ENCODE measurements at places on chromosomes 11 and 22.

DNA sequence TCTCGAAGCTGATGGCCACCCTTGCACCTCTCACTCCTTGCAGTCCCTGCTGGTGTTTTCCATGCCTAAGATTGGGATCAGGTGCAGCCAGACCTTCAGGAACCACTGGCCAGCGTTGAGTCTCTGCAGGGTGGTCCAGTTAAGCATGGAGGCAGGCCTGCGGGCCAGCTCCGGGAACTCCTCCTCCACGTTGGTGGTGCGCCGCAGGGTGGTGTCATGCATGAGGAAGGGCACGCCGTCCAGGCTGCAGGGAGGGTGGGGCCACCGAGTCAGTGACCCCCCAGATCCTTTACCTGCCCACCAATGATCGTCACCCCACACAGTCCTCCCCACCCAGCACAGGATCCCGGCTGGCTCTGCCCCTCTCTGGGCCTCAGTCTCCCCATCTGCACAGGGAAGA, 10.0 kb upstream of the KLHL35 start:
- DNase-seq = no peak

- DNase-seq = no peak
Measured at GRCh38 chr22:21669026-21669425, 3.2 kb downstream of the PPIL2 start.

DNA sequence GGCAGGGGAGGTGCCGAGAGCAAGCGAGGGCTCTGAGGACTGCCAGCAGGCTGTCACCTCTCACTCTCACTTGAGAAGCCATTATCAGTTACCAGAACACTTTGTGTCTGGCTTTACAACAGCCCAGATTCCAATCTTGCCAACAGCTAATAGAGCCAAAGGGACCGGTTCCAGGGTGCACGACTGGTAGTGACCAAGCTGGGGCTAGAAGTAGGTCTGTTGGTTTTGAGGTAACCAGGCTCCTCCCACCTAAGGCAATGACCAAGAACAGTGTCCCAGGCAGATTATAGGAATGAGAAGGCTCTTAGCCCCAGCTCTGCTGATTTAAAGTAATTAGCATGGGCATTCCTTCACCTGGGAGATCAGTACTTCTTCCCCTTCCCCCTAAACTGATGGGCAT, 7.2 kb upstream of the IL10RA start:
- no peak for DNase-seq

DNA sequence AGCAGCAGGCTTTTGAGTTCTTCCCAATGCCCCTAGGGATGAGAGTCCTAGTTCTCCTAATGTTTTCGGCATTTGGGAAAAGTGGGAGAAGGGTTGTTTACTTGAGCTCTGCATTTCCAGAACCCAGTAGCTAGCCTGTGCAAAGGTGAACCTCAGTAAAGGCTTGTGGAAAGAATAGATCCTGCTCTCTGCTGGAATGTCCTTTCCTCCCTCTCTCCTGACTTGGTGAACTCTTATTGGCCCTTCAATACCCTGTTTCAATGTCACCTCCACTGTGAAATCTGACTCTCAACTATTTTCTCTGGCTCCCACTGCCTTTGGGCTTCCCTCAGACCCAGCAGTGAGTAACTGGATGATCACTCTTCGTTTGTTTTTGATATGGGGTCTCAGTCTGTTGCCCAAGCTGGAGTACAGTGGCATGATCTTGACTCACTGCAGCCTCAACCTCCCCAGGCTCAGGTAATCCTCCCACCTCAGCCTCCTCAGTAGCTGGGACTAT, 2.4 kb upstream of the UVRAG start:
- no peak for DNase-seq

DNA sequence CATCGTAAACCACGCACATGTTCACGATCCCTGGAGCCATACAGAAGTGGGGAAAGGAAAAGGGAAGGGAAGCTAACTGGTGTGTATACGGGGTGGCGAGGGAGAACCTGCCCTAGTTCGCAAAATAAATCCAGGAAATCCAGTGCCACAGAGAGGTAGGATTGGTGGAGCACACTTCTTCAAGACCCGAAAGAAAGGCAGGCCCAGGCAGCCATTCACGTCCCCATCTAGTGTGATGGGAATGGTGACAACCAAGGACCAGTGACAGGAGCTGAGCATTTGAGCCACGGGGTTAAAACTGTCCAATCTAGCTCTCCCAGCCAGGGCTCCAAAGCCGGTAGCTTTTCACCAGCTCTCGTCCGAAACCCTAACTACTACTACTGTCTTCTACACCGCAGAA, 53.7 kb downstream of the IGSF9B start:
- DNase-seq = no peak

GRCh38 chr11:3123761-3124733, 41.1 kb downstream of the OSBPL5 start:
- no peak for DNase-seq

GRCh38 chr22:32817137-32817730, 15.7 kb downstream of the TIMP3 start:
- DNase-seq = no peak

GRCh38 chr22:46969961-46970360, 207.5 kb downstream of the TBC1D22A start:
- DNase-seq = no peak

DNA sequence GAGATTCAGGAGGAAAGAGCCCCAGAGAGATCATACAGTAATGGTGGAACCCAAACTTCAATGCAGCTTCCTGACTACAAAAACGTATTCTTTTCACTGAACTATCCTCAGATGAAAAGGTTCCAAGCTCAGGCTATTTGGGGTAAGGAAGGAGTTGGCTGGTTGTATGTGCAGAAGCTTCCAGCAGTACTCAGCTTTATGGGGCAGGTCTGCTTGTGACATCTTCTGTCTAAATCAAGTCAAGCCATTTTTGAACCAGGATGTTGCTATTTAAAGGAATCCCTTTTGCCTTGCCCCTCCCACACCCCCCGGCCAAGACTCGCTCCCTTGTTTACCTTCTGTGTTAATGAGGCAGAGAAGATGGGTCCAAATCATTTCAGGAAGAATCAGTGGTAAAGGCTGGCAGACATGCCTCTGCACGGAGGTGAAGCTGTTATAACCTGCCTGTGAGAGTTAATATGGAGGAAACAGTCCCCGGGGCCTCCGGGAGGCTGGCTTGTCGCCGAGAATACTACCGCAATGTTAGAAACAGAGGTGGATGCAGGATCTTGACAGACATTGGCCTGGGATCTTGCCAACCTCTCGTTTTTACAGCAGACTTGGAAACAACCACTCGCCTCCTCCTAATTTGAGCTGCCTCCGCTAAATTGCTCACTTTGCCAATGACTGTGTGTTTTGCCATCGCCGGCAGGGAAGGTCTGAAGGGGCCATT, 45.4 kb downstream of the TIMP3 start:
- no peak for DNase-seq

GRCh38 chr11:19848219-19848618, 135.6 kb downstream of the NAV2 start:
- no peak for DNase-seq

- DNase-seq = no peak
Measured at GRCh38 chr22:23836281-23836680, 2.5 kb downstream of the DERL3 start.

DNA sequence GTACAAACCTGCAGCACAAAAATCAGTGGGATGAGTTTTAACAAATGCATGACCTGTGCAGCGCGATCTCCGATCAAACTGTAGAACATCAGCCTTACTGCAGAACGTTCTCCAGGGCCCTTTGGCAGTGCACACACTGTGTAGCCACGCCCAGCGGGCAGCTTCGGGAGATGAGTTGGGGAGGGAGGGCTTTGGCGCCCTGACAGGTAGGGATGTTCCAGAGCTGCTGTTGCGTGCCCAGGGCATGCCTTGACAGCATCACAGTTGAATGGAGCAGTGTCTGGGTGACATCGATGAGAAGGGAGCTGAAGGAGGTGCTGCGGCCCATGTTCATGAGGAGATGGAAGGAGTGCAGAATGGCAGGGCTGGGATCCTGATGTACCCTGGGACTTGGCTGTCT, 80.2 kb downstream of the TBC1D22A start:
- DNase-seq = no peak

- no peak for DNase-seq
Measured at GRCh38 chr11:122671400-122671891, 15.9 kb downstream of the UBASH3B start.

- no peak for DNase-seq
Measured at GRCh38 chr11:31779374-31779791, 31.7 kb downstream of the PAX6 start.

- DNase-seq = no peak
Measured at GRCh38 chr11:124793466-124794278, 6.5 kb downstream of the MSANTD2 start.

DNA sequence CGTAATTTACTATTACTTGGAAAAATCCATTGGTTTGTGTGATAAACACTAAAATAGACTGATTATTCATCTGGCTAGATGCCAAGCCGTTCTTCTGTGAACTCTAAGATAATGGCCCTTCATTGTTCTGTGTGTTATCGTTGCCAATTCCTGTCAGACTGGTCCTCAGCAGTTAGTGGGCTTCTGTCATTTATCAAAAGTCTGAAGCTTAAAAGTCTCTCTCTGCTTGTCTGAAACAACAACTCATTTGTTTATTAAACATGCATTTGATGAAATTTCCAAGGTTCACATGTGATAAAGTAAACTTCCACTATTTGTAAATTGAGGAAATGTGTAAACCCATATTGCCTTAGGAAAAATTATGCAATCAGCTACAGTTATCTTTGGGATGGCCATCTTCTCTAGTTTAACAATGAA, 21.1 kb upstream of the RDX start:
- no peak for DNase-seq

DNA sequence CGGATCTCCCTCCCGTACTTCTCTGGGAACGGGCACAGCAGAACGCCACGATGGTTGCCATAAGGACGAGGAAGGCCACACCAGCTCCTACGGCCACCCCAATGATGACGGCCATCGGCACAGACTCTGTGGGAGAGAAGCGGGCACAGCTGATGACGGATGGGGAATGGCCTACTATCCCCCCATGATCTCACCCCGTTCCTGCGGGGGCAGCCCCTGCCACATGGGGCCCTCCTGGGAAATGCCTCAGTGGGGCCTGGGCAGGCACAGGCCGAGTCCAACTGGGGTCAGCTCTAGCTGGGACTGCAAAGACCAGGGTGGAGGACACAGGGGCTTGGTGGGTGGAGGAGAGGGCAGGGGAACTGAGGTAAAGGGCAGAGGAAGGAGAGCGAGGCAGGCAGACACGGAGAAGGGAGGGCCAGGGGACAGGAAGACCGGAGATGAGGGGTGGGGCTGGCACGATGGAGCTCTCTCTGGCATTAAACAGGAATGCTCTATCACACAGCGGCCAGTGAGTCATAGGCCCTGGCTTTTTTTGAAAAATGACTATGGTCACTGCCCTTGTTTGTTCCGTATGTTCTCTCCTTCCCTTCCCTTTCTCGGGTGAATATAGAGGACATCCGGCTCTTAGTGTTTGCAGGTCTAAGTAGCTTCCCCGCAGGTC, 76.0 kb downstream of the ST3GAL4 start:
- no peak for DNase-seq

DNA sequence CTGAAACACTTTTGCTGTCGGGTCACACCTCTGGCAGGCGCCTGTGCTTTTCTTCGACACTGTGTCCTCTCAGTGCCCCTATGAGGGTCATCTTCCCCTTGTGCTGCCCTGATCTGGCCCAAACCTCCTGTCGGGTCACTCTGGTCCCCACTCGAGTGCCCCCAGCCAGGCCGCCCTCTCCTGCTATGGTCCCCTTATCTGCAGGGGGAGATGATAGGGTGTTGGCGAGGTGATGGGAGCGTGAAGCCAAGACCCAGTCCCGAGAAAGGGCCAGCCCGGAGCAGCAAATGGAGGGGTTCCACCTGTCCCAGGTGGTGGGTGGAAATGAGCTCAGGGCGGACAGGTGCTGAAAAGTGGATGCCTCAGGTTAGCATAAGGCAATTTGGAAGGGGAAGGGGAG, 9.7 kb downstream of the NADSYN1 start:
- DNase-seq = no peak

- DNase-seq = no peak
Measured at GRCh38 chr11:78319453-78319955, 98.1 kb downstream of the GAB2 start.

All from stimulated activated CD4-positive, alpha-beta T cell treated with anti-CD3 and anti-CD28 coated beads, TNF-alpha, amount 100 ng/mL, for 24 hours (primary cell).